ENCODE measurements at places on chromosomes 4 and X.

GRCh38 chr4:22514001-22514400 is 1.9 kb downstream of the ADGRA3 start:
- DNase-seq: peak; percentile 70

- DNase-seq: no peak
Observed at GRCh38 chr4:76252271-76252653, 741 bp downstream of the FAM47E start.

- DNase-seq: no peak
Observed at GRCh38 chr4:168265327-168265726, 53.2 kb downstream of the DDX60 start.

DNA sequence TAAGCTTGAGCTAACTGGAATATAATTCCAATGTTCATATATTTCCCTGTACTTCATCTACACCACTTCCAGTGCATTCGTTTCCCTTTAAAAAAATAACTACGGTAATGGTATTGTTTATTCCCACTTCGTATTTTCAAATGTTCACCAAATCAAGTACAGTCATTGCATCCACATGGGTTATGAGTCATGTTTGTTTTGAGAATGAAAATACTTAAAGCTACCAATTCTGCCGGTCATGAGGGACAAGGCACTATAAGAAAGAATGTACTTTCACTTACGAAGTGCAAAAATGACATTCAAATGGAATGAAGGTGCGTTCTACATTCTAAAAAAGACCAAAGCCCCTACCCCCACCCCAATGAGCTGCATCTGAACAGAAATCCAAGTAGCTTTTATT is 174.4 kb upstream of the FGF13 start:
- DNase-seq: peak; percentile 1

DNA sequence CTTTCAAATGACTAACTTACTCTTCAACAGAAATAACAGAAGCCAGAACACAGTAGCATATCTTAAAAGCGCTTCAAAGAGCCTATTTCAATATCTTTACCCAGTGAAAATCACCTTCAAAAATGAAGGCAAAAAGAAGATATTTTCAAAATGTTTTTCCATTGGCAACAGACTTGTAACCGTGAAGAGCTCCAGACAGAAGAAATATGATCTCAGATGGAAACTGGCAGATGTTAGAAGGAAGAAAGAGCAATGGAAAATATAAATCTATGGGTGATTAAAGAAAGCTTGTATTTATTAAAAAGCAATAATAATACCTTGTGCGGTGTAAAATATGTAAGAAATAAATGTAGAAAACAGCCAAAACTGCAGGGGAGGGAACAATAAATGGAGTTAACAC is 35.7 kb downstream of the PRKG2 start:
- no peak for DNase-seq

DNA sequence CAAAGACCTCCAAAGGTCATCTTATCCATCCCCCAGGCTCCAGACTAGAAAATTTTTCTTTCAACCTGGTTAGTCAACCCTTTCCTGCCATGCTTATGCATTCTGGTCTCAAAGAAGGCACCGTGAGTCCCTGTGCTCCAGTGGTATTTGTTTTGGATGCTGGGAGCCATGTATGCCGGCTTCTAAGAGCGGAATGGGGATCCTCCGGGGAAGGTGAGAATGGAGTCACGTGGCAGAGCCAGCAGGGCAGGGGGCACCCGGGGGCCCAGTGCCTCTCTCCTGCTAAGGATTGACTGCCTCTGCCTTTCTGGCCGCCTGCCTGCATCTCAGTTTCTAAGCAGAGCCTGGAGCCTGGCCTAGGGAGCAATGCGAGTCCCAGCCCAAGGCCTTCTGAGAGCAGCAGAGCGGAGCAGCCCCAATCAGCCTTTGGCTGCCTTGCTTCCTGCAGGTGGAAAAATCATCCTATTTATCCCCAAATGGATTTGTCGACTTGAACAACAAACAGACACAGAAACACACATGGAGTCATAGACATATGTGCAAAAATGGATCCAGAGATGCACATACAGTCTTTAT is 141.0 kb downstream of the PJA1 start:
- DNase-seq: no peak

DNA sequence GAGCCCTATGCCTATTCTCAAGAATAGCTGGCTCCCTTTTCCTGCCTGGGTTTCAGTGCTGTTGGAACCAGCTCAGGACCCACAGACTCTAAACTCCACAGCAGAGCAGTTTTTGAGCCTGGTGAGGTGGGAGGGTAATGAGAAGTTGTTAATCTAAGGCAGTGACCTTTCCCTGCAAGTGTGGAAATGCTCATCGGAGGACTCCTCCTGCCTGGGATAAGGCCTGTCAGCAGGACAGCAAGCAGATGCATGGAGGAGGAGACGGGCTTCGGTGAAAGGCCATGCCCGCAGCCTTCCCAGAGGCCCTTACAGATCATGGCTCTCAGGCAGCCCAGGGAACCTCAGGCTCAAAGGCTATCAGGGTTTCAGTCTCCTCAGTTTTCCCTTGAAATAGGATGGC is 70.0 kb upstream of the SHISA3 start:
- no peak for DNase-seq

GRCh38 chr4:138535316-138535715 is 293.2 kb upstream of the SLC7A11 start:
- DNase-seq: peak; percentile 31

- DNase-seq: no peak
Observed at GRCh38 chr4:3227878-3228675, 20.9 kb upstream of the MSANTD1 start.

GRCh38 chr4:111630705-111631104 is 514.5 kb upstream of the FAM241A start:
- peak; percentile 62 for DNase-seq

- DNase-seq: no peak
Observed at GRCh38 chr4:15601862-15602261, 53.3 kb downstream of the FBXL5 start.

DNA sequence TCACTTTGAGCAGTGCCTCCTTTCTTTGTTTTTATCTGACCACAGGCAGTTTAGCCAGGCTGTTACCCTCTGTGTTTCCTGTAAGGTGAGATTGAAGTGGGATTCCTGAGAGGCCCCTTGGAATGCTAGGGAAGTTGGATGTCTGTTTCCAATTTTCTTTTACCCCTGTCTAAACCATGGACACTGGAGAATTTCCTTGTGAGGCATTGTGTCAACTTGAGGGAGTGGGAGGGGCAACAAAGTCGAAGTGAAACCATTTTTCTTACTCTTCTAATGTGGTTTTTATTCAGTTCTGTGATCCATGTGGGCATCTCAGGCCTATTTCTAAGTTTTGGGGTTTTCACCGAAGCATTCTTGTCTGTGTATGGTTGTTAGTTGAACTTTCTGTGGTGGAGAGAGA is 296.1 kb upstream of the UGT8 start:
- peak; percentile 68 for DNase-seq

DNA sequence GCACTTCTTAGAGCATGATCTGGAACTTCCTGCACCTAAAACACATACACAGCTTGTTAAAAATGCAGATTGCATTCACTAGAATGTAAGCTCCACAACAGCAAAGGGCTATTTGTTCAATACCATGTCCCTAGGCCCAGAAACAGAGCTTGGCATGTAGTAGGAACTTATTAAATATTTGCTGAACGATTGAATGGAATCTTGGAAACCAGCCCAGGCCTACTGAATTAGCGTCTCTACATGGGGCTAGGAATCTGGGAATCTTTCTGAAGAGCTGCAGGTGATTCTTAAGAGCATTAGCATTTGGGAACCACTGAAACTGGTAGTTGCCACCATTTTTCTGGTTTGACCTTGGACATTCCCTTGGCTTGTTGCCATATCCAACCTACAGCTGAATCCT is 234.1 kb downstream of the STIM2 start:
- DNase-seq: peak; percentile 12

GRCh38 chrX:44931441-44931973 is 58.5 kb downstream of the KDM6A start:
- no peak for DNase-seq

DNA sequence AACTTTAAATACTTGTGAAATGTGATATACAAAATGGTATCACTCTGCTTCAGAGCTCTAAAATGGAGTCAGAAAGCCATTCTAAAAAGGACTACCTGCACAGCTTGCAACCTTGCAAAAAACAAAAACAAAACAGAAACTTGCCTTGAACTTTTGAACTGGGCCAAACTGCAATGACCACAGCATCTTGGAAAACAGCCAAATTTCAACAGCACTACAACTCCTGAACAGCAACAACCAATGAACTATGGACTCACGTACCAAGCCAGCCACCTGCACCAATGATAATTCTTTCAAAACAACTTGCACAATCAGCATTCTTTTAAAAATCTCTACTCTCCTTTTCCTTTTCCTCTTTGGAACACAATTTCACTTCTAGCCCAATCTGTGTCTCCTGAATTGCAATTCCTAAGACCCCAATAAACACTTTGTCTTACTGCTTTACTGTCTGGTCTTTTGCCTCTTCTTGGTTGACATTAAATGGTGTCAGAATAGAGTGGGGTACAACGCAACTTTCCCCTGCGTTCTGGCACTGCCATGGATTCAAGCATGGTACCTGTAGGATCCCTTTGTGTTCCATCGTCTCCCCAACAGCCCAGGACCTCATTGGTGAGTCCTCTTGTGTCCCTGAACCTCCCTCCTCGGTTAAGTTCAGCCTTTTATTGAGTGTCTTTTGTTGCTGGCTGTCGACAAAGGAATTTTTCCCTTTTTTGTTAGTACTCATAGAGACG is 35.7 kb upstream of the FMR1 start:
- no peak for DNase-seq

DNA sequence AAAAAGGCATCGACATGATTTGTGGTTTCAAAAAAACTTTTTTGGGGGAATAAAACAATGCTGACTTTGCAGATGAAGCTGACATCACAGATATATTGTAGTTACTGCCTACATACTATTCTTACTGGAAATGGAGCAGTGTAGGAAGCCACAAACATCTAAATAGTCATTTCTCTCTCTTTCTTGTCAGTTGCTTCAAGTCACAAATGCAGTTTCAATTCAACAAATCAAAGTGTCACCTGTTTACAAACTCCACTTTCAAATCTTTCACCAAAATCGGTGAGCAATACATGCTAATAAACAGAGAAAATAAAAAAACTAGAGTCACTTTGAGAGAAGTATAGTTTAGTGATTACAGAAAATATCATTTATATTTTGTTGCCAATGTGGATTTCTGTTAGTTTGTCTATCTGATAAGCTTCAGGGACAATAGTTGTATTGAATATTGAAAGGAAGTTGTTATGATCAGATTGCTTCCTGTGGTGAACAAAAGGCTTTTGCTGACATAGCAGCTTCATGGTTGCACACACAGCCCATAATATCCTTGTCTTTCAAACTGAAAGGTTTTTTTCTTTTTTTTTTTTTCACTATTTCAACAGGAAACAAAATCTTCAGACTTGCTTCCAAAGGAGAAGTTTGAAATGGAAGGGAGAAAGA is 49.7 kb upstream of the PTPN13 start:
- DNase-seq: no peak

DNA sequence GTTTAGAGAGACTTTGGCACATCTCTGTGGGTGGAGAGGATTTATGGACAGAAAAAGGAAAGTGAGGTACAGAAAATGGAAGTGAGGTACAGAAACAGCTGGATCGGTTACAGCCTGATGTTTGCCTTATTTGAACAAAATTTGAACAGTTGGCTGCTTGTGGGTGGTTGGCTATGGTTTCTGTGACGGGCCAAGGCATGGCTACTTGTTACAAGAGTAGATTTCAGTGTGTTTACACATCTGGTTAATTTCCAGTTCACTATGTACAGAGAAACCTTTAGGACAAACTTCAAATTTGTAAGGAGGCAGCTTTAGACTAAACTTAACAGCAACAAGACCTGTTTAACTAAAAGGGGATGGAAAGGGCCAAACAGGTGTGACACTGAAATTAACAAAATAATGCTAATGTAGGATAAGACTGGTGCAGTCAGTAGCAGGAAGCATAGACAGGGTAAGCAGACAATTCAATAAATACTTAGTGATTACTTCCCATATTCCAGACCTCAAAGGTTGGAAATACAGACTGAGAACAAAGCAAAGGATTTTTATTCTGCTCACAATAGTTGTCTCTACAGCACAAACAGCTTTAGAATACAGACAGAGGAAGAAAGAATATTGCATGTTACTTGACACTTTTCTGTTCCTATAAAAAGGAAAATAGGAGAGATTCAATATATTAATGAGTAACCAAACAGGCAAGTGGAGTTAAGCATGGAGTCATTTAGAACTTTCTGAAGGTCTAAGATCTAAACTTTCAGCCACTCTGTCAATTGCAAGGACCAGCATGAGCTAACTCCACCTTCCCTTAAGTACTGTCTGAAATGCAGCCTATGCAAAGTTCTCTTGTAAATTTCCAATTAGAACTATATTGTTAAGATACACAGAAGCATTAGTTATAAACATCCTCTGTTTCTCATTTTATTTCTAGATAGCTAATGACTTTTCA is 294.4 kb upstream of the FAT4 start:
- no peak for DNase-seq

DNA sequence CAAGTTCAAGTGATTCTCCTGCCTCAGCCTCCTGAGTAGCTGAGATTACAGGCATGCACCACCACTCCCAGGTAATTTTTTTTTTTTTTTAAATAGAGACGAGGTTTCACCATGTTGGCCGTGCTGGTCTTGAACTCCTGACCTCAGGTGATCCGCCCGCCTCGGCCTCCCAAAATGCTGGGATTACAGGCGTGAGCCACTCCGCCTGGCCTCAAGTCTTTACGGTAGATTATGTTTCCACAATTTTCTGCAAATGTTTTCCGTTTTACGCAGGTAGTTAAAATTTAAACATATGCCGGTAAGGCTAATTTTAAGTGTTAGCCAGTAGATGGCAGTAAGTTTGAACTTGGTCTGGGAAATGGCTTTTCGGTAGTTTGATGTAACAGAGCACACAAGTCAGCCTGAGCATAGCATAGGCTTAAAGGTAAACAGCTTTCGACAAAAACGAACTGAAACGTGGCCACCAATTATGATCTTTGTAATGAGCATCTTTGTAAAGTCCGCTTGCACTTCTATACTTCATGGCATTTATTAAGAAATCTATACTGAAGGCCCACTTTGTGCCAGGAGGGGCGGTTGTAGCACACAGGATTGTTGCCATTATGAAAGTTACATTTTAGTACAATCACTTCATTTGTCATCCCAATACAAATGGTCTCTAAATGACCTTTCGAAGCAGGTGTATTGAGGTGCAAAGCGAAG is 31.1 kb downstream of the CCKAR start:
- DNase-seq: peak; percentile 63

- DNase-seq: no peak
Observed at GRCh38 chrX:99914635-99915034, 495.4 kb downstream of the PCDH19 start.

GRCh38 chr4:48498895-48499294 is 8.8 kb downstream of the ZAR1 start:
- no peak for DNase-seq

DNA sequence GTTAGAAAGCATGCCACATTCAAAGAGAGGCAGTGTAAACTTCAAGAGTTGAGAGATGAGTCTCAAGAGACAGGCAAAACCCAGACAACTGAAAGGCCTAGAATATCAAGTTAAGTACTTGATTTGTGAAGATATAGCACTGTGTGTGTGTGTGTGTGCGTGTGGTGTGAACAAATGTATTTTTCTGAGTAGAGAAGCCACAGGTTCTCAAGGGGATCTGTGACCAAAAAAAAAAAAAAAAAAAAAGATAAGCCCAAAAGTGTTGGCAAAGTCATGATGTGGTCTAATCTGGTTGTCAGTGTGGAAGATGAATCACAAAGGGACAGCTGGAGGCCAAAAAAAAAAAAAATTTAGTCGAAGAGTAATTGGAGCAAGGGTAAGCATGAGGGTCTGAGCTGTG is 3.9 kb downstream of the RIPPLY1 start:
- no peak for DNase-seq
